Stimulated activated CD8-positive, alpha-beta memory T cell treated with anti-CD3 and anti-CD28 coated beads, Interleukin-15, amount 100 ng/mL, for 48 hours (primary cell): ENCODE measurements at places on chromosomes 11 and 22.

GRCh38 chr22:38490915-38491314 is 15.2 kb downstream of the DDX17 start:
- DNase-seq, result no peak

DNA sequence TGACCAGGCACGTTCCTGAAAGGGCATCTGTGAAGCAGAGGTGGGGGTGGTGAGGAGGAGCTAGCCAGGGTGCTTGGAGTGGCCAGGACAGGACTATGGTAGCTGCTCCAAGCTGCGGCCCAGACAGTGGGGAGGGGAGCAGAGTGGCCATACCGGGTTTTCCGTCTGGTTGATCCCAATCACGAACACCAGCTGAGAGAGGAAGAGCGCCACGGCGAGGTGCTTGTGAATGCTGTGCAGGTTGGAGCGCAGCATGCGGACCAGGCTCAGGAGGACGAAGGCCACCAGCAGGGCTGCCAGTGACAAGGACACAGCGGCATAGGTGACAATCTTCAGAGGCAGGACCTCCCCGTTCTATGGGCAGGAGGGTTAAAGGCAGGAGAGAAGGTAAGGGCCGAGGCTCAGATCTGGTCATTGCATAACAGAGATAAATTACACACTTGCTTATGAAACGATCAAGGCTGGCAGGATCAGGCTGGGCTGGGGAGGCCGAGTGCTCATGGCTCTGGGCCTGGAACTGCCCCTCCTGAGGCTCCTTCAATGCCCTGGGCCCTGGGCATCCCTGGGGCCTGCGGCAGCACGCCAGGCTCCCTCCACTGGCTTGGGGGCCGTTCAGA is 41.5 kb downstream of the TRMU start:
- DNase-seq, result no peak

GRCh38 chr22:35537232-35537631 is 3.4 kb upstream of the RASD2 start:
- no peak for DNase-seq

DNA sequence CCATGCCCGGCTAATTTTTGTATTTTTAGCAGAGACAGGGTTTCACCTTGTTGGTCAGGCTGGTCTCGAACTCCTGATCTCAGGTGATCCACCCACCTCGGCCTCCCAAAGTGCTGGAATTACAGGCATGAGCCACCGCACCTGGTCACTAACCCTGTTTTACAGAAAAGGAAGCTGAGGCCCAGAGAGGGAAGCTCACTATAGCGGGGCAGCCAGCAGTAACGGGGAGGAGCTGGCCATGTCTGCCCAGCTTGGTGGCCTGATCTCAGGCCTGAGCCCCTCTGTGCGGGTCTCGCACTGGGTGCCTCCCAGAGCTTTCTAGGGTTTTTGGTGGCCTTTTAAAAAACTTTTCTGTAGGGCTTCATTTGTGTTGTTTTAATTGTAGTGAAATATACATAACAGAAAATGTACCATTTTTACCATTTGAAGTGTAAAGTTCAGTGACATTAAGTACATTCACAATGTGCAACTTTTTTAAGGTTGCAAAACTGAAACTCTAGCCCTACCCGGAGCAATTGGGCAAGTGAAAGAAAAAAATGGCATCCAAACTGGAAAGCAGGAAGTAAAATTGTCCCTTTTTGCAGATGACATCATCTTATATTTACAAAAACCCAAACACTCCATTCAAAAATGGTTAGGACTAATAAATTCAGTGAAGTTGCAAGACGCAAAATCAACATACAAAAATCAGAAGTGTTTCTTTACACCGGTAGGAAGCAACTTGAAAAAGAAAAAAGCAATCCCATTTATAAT is 14.5 kb upstream of the CYTH4 start:
- DNase-seq, result no peak

- no peak for DNase-seq
Observed at GRCh38 chr22:40020956-40021355, 26.2 kb downstream of the FAM83F start.

- no peak for DNase-seq
Observed at GRCh38 chr11:103737747-103738146, 298.7 kb upstream of the DDI1 start.
